ENCODE measurements at places on chromosomes 2 and 18.

- no peak for DNase-seq
Measured at GRCh38 chr2:235726554-235726953, 232.7 kb downstream of the AGAP1 start.

DNA sequence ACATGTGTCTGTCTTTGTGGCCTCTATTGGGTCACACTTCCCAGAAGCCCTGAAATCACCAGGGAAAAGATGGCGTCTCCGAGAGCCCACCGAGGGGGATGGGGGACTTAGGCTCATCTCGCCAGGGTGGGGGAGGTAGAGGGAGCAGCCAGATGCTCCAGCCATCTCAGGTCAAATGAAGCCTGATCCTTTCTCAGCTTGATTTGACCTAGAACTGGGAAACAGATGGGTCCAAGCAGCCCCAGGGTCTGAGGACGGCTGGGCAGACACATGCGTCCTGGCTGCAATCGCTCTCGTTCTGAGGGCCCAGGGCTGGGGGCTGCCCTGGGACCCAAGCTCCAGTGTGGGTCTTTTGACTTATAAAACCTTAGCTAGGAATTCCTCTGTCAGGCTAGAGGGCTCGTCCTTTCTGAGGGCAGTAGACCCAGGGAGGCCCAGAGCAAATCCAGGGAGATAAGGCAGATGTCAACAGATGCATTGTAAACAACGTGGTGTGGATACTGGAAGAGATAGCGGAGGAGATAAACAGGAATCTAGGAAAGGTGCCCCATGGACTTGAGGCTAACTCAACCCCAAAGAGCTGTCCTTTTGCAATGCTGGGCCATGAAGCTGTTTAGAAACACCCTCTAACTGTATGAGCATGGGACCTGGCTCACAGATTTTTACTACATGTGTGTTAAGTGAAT, 127.7 kb downstream of the MYCN start:
- DNase-seq = no peak

- no peak for DNase-seq
Measured at GRCh38 chr2:147450661-147451510, 393.9 kb upstream of the ACVR2A start.

DNA sequence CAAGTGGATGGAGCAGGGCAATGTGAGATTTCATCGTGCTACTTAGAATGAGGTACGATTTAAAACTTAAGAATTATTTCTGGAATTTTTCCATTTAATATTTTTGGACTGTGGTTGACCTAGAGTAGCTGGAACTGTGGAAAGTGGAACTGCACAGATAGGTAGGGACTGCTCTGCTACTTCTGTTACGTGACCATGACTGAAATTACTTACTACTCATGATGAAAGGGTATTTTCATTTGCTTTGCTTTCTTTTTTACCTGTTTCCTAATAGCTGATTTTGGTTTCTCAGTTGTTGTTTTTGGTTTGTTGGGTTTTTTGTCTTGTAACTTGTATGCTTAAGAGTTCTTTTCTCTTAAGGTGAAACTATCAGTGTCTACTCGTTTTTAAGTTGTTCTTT, 11.4 kb downstream of the UBE2E3 start:
- no peak for DNase-seq

GRCh38 chr18:59911600-59911999, 11.8 kb downstream of the PMAIP1 start:
- DNase-seq = no peak

DNA sequence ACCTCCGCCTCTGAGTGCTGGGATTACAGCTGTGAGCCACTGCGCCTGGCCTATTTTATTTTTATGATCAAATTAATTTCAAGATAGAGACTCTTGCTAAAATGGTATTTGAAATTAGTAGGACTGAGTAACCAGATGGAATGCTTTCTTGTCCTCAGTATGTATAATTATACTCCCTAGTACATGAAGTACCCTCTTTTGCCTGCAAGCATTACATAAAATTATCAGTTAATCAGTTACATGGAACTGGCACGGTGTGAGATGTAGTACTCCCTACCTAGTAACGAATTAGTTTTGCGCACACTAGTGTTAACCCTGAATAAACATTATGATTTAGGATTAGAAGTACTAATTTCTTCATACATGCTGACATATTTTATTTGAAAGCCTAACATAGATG, 41.6 kb downstream of the RBBP8 start:
- DNase-seq = no peak

DNA sequence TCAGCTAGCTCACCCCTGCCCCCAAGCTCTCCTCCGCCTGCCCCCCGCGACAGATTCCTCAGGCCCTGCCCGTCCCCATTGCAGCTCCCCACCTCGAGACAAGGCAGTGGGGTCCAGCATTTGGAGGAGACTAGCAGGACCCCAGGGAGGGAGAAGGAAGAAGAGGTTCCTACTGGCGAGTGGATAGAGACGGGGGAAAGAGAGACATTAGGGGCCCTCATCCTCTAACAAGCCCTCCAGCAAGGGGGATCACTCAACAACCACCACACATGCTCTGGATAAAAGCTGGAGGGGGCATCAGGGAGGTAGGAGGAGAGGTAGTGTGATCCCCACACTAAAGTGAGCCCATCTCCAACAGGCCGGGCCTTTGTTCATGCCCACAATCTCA, 8.9 kb upstream of the TNS1 start:
- no peak for DNase-seq

- no peak for DNase-seq
Measured at GRCh38 chr2:104875262-104875661, 21.3 kb downstream of the POU3F3 start.

Data from activated CD4-positive, alpha-beta T cell treated with anti-CD3 and anti-CD28 coated beads, Interleukin-2, amount 50 U/mL, for 4 hours (primary cell).